Activated CD4-positive, alpha-beta T cell treated with anti-CD3 and anti-CD28 coated beads, Interleukin-2, amount 50 U/mL, for 24 hours (primary cell): ENCODE measurements at places on chromosomes 4 and X.

DNA sequence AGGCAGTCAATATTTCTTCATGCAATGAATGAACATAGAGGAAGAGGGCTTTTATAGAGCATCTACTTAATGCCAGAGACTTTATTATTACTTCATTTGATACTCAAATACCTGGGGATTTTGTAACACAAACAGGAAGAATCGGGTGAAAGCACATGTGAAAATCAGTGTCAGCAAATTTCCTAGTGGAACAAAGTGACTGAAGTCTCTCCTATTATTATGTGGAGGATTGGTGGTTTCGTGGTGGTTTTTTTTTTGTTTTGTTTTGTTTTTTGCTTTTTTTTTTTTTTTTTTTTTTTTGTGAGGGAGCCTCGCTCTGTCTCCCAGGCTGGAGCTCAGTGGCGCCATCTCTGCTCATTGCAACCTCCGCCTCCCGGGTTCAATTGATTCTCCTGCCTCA is 207.0 kb downstream of the RRAGB start:
- no peak for DNase-seq

DNA sequence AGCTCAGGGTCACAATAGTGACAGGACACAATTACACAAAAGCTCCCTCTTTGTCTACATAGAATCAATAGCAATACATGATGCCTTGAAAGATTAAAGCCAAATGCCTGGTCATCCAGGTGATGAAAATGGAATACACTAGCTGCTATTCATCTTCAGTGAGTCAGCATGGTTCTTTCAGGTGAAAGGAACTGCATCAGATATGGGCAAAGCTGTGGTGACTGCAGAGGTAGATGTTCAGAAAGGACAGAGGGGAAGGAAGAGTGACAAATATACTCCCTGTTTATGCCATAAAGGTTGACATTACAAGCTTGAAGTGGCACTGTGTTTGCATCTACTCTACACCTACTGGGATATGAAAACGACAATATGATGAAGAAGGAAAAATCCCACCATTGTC is 20.0 kb upstream of the FTHL17 start:
- no peak for DNase-seq

GRCh38 chr4:100588076-100588475 is 70.3 kb upstream of the EMCN start:
- DNase-seq, result no peak

DNA sequence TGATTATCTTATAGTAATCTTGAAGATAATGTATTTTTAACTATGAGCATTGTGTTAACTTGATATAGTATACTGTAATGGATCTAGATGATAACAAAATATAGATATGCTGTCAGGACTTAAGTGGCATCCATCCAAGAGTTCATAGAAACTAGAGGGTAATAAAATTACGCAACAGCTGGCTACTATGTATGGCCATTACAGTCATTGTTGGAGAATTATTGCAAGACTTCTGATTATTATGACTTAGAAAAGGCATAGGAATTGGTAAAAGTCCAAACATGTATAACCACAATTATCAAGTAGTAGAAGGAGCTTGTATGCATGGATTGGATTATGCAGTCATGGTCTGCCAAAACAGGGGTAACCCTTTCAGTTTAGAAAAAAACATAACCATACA is 9.5 kb downstream of the OGT start:
- no peak for DNase-seq

DNA sequence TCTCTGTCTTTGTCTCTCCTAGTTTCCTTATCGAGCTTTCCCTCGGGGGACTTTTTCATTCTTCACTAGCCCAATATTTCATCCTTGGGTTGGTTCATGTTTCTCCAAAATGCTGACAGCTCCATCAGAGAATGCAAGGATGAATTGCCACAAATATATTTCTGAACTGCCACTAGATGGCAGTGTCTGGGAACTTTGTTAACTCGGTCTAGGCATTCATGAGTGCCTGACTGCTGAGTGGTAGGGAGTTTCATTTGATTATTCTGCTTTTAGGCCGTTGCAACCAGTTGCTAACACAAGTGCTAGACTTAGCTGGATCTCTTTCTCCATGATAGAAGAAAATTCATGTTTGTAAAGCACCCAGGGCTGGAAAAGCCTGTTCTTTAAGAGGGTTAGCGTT is 73.5 kb upstream of the RAP2C start:
- no peak for DNase-seq

- DNase-seq, result no peak
Observed at GRCh38 chr4:157575339-157575738, 354.8 kb downstream of the GRIA2 start.

GRCh38 chrX:16664074-16664473 is 14.1 kb downstream of the S100G start:
- no peak for DNase-seq

DNA sequence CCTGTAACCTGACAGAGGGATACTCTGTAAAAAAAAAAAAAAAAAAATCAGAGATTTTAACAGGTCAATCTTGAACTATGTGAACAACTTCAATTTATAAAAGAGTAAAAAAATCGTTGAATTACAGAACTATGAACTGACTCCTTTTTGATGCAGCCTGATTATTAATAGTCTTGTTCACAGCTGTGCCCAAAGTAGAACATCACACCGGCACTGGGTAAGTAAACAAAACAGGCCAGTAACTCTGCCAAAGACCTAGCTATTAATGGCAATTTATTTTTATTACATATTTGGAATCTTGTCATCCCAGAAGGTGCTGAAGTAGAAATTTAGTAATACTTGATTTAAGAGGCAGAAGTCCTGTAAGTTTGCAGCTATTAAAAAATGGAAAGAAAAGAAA is 31.4 kb downstream of the CPE start:
- no peak for DNase-seq

DNA sequence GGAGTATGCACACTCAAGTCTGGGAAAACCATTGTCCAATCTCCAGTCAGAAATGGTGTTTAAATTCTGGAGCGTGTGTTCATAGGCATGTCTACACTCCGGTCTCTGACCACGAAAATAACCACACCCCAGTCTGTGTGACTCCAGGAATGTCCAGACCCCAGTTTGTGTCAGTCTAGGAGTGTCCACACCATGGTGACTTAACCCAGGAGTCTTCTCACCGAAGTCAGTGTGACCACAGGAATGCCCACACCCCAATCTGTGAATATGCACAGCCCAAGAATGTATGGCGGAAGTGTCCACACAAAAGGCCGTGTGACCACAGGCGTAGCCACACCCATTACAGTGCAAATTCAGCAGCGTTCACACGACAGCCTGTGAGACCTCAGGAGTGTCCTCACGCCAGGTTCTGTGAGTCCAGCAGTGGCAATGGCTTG is 11.4 kb downstream of the FTSJ1 start:
- DNase-seq, result no peak

DNA sequence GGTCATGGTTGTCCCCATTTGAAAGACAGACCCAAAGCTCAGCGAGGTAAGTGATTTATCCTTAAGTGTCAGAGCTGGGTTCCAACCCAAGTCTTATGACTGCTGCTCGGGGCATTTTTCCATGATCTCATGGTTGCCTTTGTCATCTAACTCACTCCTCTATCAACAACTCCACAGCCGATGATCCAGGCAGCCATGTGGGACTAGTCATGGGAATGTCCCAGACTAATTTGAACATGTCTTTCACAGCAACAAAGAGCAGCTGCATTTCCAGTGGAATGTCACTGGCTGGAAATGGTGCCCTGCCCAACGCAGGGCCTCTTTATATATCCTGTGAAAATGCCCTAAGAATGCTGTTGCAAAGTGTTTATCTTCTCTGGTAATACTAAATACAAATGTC is 284.8 kb upstream of the PPARGC1A start:
- DNase-seq, result no peak

- DNase-seq, result no peak
Observed at GRCh38 chr4:80171656-80172055, 25.6 kb upstream of the PRDM8 start.

GRCh38 chrX:104137496-104137895 is 19.3 kb downstream of the SLC25A53 start:
- no peak for DNase-seq

DNA sequence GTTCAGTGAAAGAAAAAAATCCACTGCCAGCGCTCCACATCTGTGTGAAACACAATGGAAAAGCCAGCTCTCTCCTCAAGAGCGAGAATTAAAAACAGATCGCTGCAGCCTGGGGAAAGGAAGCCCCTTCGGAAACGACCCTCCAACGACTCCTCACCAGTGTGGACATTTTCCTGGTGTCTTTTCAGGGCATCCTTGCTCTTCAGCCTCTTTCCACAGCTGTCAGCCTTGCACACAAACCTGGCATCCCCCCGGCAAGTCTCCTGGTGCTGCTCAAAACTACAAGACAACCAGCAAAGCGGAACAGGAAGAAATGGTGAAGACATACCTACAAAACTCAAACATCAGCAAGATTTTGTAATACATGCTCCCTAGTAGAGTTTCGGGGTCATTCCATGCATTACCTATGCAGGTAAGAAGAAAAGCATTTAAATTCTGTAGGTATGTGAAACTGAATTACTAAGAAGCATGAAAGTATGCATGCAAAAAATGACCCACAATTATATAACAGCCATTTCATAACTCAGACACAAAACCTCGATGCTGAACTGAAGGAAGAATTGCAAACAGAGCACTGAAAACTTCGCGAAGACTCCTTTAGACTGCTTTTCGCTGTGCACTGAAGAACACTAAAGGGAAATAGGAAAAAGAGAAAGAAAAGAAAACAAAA is 106.1 kb downstream of the PRDM5 start:
- DNase-seq, result no peak

- DNase-seq, result no peak
Observed at GRCh38 chrX:71637253-71637618, 18.9 kb upstream of the CXCR3 start.

GRCh38 chr4:169315530-169316343 is 45.0 kb upstream of the SH3RF1 start:
- DNase-seq, result no peak

DNA sequence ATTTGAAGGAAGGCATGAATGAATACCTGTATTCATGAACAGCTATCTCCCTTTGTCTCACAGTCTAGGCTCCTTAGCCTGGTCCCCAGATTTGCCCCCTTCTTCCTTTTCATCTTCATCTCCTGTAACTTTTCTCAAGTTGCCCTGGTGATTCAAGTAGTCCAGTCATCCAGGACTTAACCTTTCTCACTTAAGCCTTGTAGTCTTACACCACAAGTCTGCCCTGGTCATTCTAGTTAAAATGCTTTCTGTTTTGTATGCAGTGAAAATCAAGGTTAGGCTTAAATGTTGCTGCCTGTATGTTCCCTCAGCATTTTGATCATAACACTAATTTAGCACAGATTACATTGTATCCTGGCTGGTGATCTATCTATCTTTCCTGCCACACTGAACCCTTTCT is 58.5 kb upstream of the SLC7A11 start:
- no peak for DNase-seq

DNA sequence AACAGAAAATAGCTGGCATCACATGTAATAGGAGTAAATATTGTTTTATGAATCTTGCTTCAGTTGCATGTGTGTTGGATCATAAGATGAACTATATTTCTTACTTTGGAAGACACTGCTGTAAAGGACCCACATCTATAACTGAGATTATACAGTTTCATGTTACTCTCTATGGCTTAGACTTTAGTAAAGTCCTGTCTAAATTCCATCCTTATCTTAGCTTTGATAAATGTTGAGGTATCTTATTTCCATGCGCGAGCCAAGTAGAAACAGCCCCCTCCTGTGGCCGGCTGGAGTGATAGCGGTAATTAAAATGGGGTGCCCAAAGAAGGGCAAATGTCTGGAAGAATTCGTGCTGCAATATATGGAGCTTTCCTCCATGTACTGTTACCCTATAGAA is 43.0 kb downstream of the CCDC158 start:
- peak; percentile 15 for DNase-seq

GRCh38 chrX:85865324-85865723 is 182.0 kb downstream of the CHM start:
- no peak for DNase-seq

GRCh38 chr4:34158878-34159277 is 2085.4 kb downstream of the ARAP2 start:
- no peak for DNase-seq

- DNase-seq, result no peak
Observed at GRCh38 chr4:47624031-47624441, 139.0 kb downstream of the ATP10D start.

- DNase-seq, result no peak
Observed at GRCh38 chr4:174629265-174629664, 107.0 kb upstream of the HPGD start.

DNA sequence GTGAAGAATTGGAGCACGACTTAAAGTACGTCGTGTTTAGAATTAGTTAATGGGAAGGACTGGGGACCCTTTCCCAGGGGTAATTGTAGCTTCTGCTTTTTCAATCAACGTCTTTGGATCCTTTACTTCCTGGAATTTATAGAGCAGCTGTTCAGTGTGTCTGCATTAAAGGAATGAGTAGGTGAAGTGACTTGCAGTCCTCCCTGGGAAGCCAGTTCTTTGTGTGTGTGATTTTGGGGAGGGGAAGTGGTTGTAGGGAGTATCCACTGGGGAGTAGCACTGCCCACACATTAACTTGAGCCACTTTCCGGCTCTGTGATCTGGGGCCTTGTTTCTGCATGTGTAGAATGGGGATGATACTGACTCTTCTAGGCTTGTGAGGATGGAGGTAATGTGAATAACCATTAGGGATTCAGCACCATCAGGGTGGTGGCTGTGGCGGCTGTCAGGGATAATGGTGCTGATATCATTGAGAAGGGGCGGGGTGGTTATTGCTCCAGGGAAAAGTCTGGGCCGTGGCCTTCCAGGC is 54.7 kb downstream of the TMEM131L start:
- no peak for DNase-seq
